ENCODE measurements at places on chromosomes 1 and 21.

DNA sequence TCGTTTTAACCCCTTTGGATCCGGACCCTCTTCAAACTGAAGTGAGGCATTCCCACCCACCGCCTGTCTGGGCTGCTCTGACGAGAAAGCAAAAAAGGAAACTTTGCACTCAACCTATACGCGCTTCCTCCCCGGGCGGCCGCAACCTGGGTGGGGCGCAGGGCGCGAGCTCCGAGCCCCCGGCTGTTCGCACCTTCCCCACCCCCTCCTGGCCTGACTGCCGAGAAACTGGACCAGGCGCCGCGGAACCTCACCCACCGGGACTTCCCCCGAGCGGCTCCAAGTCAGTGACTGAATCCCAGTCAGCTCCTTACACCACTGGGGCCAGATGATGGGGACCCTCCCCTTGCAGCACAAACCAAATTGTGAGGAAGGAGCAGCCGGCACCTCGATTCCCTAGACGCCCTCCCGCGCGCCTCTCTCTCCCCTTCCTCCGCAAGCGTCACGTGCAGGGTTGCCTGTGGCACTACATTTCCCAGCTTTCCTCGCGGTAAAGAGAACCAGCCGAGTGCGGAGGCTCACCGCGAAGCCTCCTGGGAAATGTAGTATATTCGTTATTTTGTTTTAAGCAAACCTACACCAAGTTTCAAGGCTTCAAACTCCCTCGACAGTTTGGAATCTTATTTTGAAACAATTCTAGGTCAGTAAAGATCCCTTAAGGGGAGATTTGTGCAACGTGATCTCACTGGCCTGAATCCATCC lies at the start of gene RAB29:
RAB29 (minus strand) TSS at position 468 of the 702 bp plus-strand sequence. CDS start 526 bp downstream, outside the sequence.
- peak; percentile 37 for DNase-seq

- no peak for DNase-seq
Observed at GRCh38 chr21:32956061-32956656, 69.6 kb upstream of the OLIG2 start.

DNA sequence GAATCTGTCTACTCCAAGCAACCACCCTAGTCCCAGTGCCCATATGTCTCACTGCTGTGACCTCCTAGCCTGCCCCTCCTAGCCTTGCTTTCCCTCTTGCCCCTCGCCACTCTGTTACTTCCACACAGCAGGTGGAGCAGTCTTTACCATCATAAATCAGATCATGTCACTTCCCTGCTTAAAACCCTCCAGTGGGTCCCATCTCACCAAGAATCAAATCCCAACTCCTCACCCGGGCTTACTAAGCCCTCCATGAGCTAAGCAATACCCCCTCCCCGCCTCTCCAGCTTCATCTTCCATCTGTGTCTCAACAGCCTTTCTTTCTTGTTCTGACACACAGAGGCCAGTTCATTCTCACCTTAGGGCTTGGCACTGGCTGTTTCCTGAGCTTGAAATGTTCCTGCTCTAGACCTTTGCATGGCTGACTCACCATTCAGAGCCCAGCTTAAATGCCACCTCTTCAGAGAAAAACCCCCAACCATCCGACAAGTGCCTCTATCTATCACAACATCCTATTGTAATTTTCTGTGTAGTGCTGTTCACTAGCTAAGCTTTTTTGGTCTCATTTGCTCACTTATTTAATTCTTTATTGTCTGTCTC lies 22.3 kb downstream of the KNCN start:
- DNase-seq, result no peak

DNA sequence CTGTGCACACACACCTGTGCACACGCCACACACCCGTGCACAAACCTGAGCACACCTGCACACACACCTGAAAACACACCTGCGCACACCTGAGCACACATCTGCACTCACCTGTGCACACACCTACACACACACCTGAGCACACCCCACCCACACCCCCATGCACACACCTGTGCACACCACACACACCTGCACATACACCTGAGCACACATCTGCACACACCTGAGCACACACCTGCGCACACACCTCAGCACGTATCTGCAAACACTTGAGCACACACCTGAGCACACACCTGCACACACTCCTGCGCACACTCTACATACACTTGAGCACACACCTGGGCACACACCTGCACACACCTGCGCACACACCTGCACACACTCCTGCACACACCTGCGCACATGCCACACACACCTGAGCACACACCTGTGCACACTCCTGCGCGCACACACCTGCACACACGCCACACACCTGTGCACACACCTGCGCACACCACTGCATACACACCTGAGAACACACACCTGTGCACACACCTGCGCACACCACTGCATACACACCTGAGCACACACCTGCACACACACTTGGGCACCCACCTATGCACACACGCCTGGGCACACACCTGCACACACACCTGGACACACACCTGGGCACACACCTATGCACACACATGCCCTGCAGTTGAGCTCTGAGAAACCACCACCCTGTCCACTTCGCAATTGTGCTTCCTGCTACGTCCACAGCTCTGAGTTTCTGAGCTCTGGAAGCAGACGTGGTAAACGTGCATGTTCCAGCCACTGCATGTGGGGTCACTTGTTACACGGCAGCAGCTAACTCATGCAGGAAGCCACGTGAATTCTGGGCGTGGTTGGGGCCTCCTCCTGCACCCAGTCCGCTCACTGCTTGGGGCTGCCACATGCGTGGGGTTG lies 8.0 kb upstream of the C1orf159 start:
- DNase-seq, result no peak

Data from NCI-H1436 treated with DMSO at 0.1 percent for 48 hours (cell line).